ENCODE measurements at places on chromosomes 7 and 10.

- no peak for DNase-seq
These were observed 12.0 kb upstream of the LIPA start for GRCh38 chr10:89263531-89263930.

GRCh38 chr10:47299611-47300428 lies at the start of gene GDF10:
TSS of gene GDF10 (plus strand) at chr10:47300197. CDS start at chr10:47300652, 455 bp downstream.
- no peak for DNase-seq

- peak; percentile 14 for DNase-seq
These were observed 14.8 kb upstream of the CELF2 start for GRCh38 chr10:11002916-11003315.

DNA sequence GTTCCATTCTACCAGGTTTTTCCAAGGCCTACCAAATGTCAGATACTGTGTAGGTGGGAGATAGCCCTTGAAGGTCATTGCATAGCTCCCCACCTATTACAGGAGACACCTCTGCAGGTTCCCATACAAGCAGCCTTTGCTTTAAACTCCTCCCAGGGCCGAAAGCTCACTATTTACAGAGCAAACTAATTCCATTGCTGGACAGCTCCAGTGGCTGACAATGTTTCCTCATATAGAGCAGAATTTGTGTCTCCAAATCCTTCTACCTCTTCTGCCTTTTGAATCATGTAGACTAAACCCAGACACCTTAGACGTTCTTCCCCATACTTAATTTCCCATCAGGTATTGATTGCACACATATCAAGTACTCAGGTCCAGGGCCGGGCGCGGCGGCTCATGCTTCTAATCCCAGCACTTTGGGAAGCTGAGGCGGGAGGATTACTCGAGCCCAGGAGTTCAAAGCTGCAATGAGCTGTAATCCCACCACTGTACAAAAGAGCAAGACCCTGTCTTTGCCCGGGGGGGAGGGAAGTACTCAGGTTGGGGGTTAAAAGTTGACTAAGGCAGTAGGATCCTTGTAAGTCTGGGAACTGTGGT lies 2.1 kb downstream of the CNNM1 start:
- no peak for DNase-seq

DNA sequence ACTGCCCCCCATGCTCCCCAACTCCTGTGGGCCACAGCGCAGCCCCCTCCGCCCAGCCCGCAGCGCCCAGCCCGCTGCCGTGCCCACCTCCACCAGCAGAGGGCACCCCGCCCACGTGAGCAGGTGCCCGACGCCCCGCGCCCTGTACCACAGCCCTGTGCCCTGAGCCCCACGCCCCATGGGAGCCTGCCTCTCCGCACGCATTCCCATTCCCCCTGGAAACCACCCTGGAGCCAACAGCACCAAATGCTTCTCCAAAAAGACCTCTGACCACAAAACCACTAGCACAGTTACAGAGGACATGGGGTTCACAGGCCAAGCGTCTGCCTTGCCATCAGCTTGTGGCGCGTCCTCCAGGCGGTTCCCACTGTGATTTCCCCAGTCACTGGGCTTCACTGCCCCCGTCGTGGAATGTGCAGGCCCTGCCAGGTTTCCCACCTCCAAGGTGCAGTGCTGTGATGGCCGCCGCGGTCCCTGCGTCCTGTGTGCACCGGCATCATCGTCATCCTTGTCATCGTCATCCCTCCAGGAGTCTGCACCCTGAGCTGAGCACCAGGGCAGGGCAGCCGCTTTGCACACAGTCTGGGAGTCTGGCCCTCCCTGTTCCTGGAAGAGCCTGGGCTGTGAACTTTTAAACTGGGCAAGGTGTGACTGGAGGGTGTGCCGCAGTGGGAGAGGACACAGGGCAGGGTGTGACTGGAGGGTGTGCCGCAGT lies 61.7 kb downstream of the PWWP2B start:
- no peak for DNase-seq

DNA sequence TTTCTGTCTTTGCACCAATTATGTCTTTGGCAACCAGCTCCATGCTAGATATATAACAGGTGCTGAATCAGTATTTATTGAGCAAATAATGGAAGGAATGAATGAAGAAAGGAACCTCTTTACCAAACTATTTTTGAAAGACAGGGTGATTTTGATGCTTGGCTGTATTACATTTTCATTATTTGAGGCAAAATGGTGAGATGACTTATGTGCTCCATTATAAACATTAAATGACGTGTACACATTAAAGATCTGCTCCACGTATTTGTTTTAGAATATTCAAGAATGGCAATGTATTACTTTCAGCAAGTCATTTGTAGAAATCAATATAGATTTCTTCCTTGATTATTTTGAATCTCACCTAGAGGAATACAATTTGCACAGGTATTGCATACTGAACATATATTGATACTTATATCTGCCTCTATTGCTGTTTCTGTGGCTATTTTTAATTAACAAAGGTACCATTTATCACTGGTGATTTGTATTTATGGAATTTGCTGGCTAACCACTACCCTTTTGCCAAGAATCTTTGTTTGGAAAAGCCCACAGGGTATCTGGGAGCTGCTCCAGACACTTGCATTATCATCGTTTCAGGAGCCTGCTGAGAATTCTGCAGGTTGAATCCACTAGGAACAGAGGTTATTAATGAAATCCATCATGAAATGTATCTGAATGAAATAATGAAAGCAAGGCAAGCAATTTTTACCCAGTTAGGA lies 92.2 kb downstream of the SEMA3C start:
- DNase-seq: peak; percentile 64

Measured in NCI-H2081 (cell line).